ENCODE measurements at places on chromosomes 4 and X.

- no peak for DNase-seq
These were observed 219.0 kb upstream of the DKK2 start for GRCh38 chr4:107255114-107255513.

DNA sequence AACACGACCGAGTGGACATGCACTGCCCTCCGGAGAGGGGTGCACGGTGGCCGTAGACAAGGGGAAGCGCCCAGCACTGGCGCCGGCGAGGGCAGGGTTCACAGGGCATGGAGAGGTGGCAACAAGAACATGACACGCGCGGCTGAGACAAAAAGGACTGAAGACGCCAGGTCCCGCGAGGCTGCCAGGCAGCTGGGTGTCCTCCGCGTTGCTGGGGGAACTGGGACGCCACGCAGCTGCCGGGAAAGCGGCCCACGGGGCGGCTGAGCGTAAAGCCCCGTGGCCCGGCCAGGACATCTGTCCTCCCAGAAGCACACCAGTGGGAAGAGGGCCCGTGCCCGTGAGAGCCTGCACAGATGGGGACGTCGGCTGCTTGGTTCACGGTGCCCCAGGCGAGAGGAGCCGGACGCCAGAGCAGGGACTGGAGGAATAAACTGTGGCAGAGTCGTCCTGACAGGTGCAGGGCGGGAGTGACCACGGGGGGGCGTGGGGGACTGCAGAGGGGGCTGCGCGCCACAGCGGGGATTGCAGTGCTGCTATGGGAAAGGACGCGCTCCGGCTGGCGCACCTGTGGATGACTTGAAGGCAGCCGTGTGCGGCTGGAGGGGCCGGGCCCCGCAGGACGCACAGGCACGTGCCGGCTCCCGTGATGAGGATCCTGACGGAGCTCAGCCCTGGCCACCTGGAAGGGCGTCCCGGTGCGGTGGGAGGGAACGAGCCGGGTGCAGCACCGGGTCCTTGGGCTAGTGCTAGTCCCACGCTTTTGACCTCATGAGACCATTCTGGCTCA, 32.1 kb upstream of the GTPBP6 start:
- DNase-seq: no peak

DNA sequence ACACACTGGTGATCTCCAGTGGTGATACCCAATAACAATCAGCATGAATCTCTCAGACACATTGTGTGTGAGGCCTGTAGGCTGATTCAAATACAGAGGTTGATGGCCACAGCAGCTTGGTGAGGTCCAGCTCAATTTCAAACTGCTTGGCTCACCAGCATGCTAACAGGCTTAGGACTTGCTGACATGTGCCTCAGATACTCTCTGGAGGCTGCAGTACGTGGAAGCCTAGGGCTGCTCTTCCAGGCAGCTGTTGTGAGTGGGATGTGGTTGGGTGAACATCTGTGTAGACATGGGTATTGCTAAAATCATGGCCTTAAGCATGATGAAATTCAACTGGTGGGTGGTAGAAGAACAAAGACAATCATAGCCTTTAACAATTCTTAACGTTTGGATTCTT, 4.3 kb downstream of the CXCL9 start:
- no peak for DNase-seq

GRCh38 chrX:49059201-49059600, 402 bp downstream of the CCDC120 start:
- no peak for DNase-seq

Measured in CD8-positive, alpha-beta T cell (primary cell).